ENCODE measurements at places on chromosomes 4 and X.

GRCh38 chrX:31165241-31166035 is 93.6 kb upstream of the FTHL17 start:
- no peak overlapping the region for H3K27ac ChIP-seq
- H3K36me3 ChIP-seq = no peaks in the 10 kb centered on the region
- no peaks in the 10 kb centered on the region for H3K4me1 ChIP-seq
- H3K27me3 ChIP-seq = no peaks in the 10 kb centered on the region

- H3K27ac ChIP-seq = no peak overlapping the region
- H3K4me1 ChIP-seq = no peaks in the 10 kb centered on the region
- no peaks in the 10 kb centered on the region for H3K36me3 ChIP-seq
Observed at GRCh38 chr4:59936566-59936965, 1263.6 kb upstream of the ADGRL3 start.

DNA sequence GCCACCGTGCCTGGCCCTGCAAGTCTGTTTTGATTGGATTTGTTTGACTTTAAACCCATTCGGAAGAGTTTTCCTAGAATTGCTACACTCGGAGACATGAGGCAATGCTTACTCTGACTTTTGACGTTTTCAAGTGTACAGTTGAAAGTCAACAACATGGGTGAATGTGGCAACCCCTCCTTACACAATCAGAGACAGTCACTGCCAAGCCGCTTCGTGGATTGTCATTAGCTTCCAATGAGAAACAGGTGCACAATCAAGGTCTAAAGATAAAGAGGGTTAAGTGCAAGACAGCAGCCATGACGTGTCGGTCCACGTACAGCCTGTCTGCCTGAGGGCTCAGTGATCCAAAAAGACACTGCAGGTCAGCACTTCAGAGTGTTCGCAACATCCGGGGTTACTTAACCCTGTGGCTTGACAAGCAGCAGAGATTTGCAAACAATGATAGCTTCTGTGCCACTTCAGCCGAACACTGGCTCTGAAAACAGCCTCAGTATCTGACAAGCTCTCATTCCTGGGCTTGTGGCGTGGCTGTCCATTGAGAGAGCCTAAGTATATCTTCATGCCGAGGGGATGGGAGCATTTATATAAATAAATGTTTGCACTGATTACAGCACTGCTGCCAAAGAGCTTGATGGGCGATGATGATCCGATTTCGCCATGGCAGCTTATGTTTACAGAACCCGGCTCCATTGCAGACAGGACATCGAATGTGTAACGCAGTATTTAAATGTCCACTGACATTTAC is 180.0 kb downstream of the DHRSX start:
- H3K4me1 ChIP-seq = no peaks in the 10 kb centered on the region
- no peaks in the 10 kb centered on the region for H3K27me3 ChIP-seq
- H3K27ac ChIP-seq = no peak overlapping the region
- no peak for DNase-seq

DNA sequence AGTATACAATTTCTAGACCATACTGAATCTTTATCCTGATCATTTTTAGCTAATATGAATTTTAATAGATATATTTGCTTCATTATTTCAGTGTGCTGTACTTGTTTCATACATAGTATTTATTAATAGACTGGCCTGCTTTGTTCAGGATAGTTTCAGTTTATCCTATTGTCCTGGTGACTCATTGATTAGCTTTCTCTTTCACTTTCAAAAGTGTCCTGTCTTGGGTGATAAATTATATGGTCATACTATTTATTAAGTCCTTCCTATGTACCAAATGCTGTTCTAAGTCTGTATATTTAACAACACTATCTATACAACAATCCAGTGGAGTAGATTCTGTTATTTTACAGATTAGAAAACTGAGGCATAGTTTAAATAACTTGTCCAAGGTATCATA is 153.8 kb upstream of the RAPGEF2 start:
- H3K27ac ChIP-seq = no peak overlapping the region
- no peaks in the 10 kb centered on the region for H3K36me3 ChIP-seq
- peaks cover 2% of the 10 kb centered on the region for H3K4me1 ChIP-seq

DNA sequence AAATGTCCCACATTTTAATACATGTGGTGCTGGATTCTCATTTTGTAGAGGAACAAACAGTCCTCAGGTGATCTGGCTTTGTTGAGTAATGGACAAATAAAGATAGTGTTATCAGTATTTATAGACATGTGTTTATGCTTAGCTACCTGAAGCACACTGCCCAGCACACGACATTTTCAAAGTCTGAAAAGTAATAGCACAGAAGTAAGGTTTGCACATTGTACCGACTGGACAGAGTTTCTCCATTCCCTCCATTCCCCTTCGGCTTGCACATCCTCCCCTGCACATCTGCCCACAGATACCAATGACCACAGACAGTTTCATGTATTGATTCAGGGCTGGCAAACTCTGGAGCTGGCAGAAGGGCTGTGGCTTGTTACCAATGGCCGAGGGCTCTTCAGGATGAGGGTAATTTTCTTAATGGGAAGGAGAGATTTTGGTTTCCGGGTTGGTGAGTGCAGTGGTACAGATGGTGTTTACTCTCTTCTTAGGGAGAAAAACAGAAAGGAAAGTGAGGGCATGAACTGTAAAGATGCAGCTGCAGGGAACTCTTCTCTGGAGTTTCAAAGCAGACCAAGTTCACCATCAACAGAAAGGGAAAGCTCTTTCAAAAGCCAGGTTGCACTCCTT is 2.3 kb downstream of the GRPR start:
- H3K36me3 ChIP-seq = no peaks in the 10 kb centered on the region
- no peak overlapping the region for H3K27ac ChIP-seq
- H3K27me3 ChIP-seq = no peaks in the 10 kb centered on the region
- H3K4me3 ChIP-seq = no peak overlapping the region
- no peaks in the 10 kb centered on the region for H3K4me1 ChIP-seq
- DNase-seq = no peak

GRCh38 chrX:95057341-95057740 is 1383.3 kb downstream of the FAM133A start:
- H3K4me3 ChIP-seq = no peak overlapping the region
- H3K27me3 ChIP-seq = no peaks in the 10 kb centered on the region
- DNase-seq = no peak
- H3K36me3 ChIP-seq = no peaks in the 10 kb centered on the region
- no peaks in the 10 kb centered on the region for H3K4me1 ChIP-seq
- H3K27ac ChIP-seq = no peak overlapping the region

- DNase-seq = no peak
- no peaks in the 10 kb centered on the region for H3K27me3 ChIP-seq
- no peak overlapping the region for H3K4me3 ChIP-seq
- no peak overlapping the region for H3K27ac ChIP-seq
- no peaks in the 10 kb centered on the region for H3K36me3 ChIP-seq
Observed at GRCh38 chr4:149409555-149409962, 406.1 kb downstream of the IQCM start.

All from transverse colon (tissue), 4 donors.